ENCODE measurements at places on chromosomes 13 and 19. TPM values are rescaled to one million over a fixed set of nuclear protein-coding genes. Genes with fewer than 3 reads are reported as not detected.

Gene TGFB1
- 15.3 TPM for total RNA-seq

Gene ZNF433
- total RNA-seq: 1.3 TPM

Gene SYCN
- total RNA-seq: not detected

Gene THSD8
- 23.9 TPM for total RNA-seq

Gene IFI30
- 38.3 TPM for total RNA-seq

Gene LEUTX
- total RNA-seq: not detected

Gene LRRC4B
- 0.30 TPM for total RNA-seq

Gene KLK12
- not detected for total RNA-seq

Gene ZNF177
- 0.34 TPM for total RNA-seq

Gene HIPK4
- total RNA-seq: not detected
